CD4-positive, alpha-beta T cell (primary cell): ENCODE measurements at places on chromosomes 1 and 21. TPM values are rescaled to one million over a fixed set of nuclear protein-coding genes. Genes with fewer than 3 reads are reported as not detected.

Gene CRNN
- not detected for total RNA-seq

Gene KIF14
- total RNA-seq, result 0.11 TPM

DNA sequence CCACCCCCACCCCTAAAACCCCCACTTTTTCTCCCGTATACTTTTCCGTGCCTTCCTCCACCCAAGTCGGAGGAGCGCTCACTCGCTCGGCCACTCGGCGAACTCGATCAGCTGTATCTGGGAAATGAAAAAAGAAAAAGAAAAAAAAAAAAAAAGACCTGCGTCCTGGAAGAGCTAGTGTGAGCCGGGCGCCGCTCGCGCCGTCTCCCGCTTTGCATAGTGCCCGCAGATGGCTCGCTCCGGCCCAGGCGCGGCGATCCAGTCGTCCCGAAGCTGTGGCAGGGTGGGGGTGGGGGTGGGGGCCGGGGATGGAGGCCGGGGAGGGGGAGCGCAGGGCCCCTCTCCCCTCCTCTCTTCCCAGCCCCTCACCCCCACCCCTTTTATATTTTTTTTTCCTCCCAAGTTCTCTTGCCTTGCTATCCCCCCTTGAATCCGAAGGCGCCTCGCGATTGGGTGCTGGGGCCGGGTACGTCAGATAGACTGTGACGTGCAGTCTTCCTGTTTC lies 299 bp upstream of the PROX1 start:
- H3K27me3 ChIP-seq, result peaks cover 70% of the 10 kb centered on the region
- no peak for DNase-seq
- H3K27ac ChIP-seq, result no peak overlapping the region
- peak overlapping the region; percentile 44 for H3K4me3 ChIP-seq
- peaks cover 44% of the 10 kb centered on the region for H3K4me1 ChIP-seq
- H3K36me3 ChIP-seq, result no peaks in the 10 kb centered on the region

DNA sequence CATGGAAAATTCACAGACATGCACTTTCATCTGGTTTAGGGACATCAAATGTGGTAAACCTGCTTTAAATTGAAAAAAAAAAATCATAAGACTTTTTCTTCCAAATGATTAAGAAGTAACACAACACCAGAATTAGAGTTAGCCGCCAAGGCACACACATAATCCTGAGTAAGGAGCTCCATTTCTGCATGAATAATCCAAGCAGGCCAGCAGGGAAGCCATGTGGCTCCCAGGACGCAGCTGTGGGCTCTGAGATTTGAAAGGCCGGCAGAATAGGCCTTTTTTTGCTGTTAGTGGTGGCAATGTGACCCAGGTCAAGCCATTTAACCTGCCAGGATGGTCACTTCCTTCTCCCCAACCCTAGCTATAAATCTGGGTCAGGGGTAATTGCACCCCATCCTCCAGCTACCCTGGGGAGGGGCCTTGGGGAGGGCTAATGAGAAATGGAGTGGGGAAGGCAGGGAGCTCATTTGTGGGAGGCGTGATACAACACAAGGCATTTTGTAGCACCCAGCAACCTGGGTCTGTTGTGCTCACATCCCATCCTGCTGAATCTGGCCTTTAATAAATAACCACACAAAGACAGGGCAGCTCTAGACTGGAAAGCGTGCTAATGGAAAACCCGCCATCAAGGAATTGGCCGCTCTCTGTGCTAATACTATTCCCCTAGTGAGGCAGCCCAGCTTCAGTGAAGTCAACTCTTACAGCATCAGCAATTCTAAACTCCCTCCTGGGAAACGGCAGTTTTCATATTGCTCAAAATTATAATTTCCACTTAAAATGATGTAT lies 178.5 kb downstream of the RHOU start:
- DNase-seq, result no peak
- no peaks in the 10 kb centered on the region for H3K4me1 ChIP-seq
- no peak overlapping the region for H3K4me3 ChIP-seq
- no peaks in the 10 kb centered on the region for H3K27me3 ChIP-seq
- no peaks in the 10 kb centered on the region for H3K36me3 ChIP-seq
- H3K27ac ChIP-seq, result no peak overlapping the region

- H3K27ac ChIP-seq, result no peak overlapping the region
- DNase-seq, result no peak
- no peaks in the 10 kb centered on the region for H3K4me1 ChIP-seq
- H3K36me3 ChIP-seq, result peaks cover 52% of the 10 kb centered on the region
- H3K27me3 ChIP-seq, result no peaks in the 10 kb centered on the region
These were observed 25.7 kb upstream of the GNG4 start for GRCh38 chr1:235675152-235675890.

GRCh38 chr1:15028102-15028501 lies 125.4 kb upstream of the TMEM51 start:
- no peaks in the 10 kb centered on the region for H3K27me3 ChIP-seq
- H3K36me3 ChIP-seq, result no peaks in the 10 kb centered on the region
- DNase-seq, result no peak
- H3K4me1 ChIP-seq, result no peaks in the 10 kb centered on the region
- no peak overlapping the region for H3K27ac ChIP-seq

DNA sequence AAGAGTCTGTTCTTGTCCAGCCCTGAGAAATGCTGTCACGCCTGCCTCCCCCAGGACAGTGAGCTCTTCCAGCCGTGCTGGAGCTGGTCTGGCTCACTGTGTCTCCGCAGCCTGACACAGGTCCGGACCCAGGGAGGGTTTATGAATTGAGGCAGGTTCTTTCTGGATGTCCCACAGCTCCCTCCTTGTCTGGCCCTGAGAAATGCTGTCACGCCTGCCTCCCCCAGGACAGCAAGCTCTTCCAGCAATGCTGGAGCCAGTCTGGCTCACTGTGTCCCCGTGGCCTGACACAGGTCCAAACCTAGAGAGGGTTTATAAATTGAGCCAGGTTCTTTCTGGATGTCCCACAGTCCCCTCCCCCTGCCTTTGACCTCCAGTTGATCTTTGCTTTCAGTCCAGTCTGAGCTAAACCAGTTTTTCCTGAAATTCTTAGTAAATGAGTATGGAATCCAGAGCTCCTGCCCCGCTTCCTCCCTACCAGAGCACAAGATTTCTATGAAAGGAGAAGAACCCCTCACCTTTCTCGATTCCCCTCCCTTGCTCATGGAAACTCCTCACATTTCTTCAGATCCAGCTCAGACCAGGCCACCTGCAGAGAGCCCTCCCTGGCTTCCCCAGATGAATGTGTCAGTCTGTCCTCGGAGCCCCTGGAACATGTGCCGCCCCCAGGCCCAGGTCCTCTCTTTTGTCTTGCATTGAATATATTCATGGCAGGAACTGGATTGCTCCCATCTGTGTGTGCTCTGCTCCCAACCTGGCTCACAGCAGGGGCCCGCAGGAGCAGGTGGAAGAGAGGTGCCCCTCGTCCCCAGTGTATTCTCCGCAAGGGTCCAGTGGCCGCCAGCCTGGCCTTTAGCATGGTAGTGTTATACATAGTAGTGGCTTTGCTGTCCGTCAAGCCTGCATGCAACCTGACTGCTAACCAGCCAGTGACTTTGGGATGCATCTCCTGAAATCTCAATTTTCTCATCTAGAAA lies 116.3 kb downstream of the EPHB2 start:
- no peak overlapping the region for H3K27ac ChIP-seq
- H3K4me1 ChIP-seq, result no peaks in the 10 kb centered on the region
- H3K27me3 ChIP-seq, result peaks cover 5% of the 10 kb centered on the region
- H3K36me3 ChIP-seq, result no peaks in the 10 kb centered on the region
- H3K4me3 ChIP-seq, result no peak overlapping the region

GRCh38 chr1:116952738-116953275 lies 43.1 kb downstream of the PTGFRN start:
- no peak overlapping the region for H3K27ac ChIP-seq
- H3K36me3 ChIP-seq, result no peaks in the 10 kb centered on the region
- no peak for DNase-seq
- no peaks in the 10 kb centered on the region for H3K27me3 ChIP-seq
- H3K4me3 ChIP-seq, result no peak overlapping the region

GRCh38 chr1:64361974-64362373 lies 108.0 kb upstream of the CACHD1 start:
- H3K4me1 ChIP-seq, result no peaks in the 10 kb centered on the region
- H3K27ac ChIP-seq, result no peak overlapping the region
- no peak for DNase-seq

GRCh38 chr1:36781098-36781497 lies 253.2 kb downstream of the GRIK3 start:
- DNase-seq, result no peak
- H3K4me1 ChIP-seq, result no peaks in the 10 kb centered on the region
- H3K4me3 ChIP-seq, result no peak overlapping the region
- no peaks in the 10 kb centered on the region for H3K36me3 ChIP-seq
- no peaks in the 10 kb centered on the region for H3K27me3 ChIP-seq

DNA sequence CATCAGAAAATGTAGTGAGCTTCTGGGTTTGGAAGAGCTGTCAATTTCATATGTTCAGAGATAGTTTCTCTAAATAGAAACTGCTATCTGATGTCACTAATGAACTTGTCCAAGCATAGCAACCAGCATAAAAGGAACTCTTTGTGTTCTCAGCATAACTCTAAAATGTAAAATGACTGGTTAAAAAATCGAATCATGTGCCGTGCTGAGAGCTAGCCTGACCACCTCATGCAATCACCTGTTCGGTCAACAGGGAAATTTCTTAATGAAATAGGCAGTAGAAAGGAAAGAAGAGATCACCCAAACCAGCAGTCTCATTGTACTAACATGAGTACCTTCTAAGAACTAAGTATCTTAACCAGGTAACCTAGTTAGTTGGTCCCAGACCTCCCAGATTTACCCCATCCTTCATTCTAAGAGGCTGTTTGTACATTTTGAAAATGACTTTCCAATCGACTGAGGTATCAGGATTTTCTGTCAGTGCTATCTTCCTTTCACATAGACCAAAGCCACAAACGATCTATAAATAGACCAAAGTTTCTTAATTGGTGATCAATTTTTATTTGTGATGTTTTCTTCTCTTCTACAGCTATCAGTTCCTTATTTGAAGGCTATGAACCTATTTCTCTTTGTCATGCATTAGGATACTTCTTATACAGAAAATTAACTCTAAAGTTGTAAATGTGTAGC lies 147.3 kb downstream of the TLR5 start:
- H3K27me3 ChIP-seq, result no peaks in the 10 kb centered on the region
- H3K36me3 ChIP-seq, result no peaks in the 10 kb centered on the region
- no peak overlapping the region for H3K27ac ChIP-seq
- DNase-seq, result no peak
- no peak overlapping the region for H3K4me3 ChIP-seq

GRCh38 chr1:175794586-175794985 lies 51.2 kb upstream of the TNR start:
- H3K4me1 ChIP-seq, result no peaks in the 10 kb centered on the region
- no peak overlapping the region for H3K27ac ChIP-seq
- H3K27me3 ChIP-seq, result no peaks in the 10 kb centered on the region

Gene GJA5
- total RNA-seq, result not detected

DNA sequence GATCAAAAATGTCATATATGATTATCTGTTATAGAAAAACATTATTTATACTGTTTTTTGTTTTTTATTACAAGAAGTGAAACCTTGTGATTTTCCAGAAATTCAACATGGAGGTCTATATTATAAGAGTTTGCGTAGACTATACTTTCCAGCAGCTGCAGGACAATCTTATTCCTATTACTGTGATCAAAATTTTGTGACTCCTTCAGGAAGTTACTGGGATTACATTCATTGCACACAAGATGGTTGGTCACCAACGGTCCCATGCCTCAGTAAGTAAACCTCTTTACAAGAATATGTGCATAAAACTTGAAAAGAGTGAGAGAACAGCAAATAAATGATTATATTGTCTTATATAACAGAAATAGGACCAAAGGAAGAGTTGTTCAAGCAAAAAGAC lies 14.5 kb downstream of the CFHR4 start:
- H3K4me3 ChIP-seq, result no peak overlapping the region
- DNase-seq, result no peak
- peaks cover under 1% of the 10 kb centered on the region for H3K27me3 ChIP-seq
- no peak overlapping the region for H3K27ac ChIP-seq
- H3K36me3 ChIP-seq, result no peaks in the 10 kb centered on the region
- no peaks in the 10 kb centered on the region for H3K4me1 ChIP-seq

Gene CHIT1
- total RNA-seq, result 1.1 TPM

Gene FCRL4
- total RNA-seq, result not detected

DNA sequence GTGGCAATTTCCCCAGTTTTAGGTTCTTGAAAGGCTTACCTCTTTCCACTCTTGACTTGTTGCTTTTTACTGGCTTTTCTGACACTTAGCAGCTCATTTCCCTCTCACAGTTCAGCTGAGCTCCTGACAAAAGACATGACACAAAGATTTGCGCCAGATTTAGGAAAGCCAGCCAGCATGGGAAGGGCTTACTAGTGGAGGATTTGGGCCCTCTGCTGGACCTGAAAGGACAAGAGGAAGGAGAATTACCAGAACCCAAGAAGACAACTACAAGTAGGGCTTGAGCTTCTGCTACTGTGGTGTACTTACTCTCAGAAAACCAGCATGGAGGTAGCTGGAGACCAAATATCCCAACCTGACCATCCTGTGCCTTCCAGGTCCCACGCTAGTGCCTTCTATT lies 784.5 kb downstream of the BRINP3 start:
- H3K27me3 ChIP-seq, result no peaks in the 10 kb centered on the region
- no peak overlapping the region for H3K4me3 ChIP-seq
- no peak overlapping the region for H3K27ac ChIP-seq

Gene SLC35D1
- 8.1 TPM for total RNA-seq
